Fibroblast of skin of abdomen (primary cell): ENCODE measurements at places on chromosomes 11 and 22.

GRCh38 chr11:116513894-116514293, 258.9 kb downstream of the BUD13 start:
- DNase-seq = peak; percentile 48

DNA sequence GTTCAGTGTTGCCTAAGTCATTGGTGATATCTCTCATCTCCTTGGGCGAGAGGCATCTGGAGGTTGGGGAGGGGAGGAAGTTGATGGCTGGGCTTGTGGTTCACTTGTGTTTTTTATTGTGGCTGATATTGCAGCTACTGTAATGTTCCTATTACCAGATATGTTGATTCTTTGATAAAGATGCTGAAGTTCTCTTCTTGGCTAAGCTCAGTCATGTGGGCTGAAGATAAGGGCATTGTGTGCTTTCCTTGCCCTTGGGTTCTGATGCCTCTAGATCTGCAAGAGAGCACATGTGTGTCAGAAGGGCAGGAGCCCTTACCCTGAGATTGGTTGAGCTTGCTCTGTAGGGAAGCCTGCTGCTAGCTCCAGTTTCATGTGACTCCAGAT, 12.0 kb downstream of the STX3 start:
- DNase-seq = no peak

GRCh38 chr22:25765016-25765367, 23.0 kb downstream of the MYO18B start:
- DNase-seq = no peak

- DNase-seq = no peak
These were observed 56.1 kb downstream of the IGLL5 start for GRCh38 chr22:22943521-22944267.

- no peak for DNase-seq
These were observed 82.9 kb downstream of the MIAT start for GRCh38 chr22:26740253-26740652.

- no peak for DNase-seq
These were observed 244.2 kb downstream of the ETS1 start for GRCh38 chr11:128343135-128343514.
